ENCODE measurements at places on chromosomes 16 and 17. TPM values are rescaled to one million over a fixed set of nuclear protein-coding genes. Genes with fewer than 3 reads are reported as not detected.

The CLDN6 gene
- total RNA-seq, result not detected

The MT1M gene
- total RNA-seq, result 40.0 TPM

The WNK4 gene
- 55.8 TPM for total RNA-seq

The RDM1 gene
- total RNA-seq, result 3.1 TPM

The SLC35G6 gene
- not detected for total RNA-seq

The CD300LG gene
- 1.3 TPM for total RNA-seq

All from mucosa of descending colon (tissue), 3 donors.